Femur (tissue), 1 donor: ENCODE measurements at places on chromosomes 2 and 18.

DNA sequence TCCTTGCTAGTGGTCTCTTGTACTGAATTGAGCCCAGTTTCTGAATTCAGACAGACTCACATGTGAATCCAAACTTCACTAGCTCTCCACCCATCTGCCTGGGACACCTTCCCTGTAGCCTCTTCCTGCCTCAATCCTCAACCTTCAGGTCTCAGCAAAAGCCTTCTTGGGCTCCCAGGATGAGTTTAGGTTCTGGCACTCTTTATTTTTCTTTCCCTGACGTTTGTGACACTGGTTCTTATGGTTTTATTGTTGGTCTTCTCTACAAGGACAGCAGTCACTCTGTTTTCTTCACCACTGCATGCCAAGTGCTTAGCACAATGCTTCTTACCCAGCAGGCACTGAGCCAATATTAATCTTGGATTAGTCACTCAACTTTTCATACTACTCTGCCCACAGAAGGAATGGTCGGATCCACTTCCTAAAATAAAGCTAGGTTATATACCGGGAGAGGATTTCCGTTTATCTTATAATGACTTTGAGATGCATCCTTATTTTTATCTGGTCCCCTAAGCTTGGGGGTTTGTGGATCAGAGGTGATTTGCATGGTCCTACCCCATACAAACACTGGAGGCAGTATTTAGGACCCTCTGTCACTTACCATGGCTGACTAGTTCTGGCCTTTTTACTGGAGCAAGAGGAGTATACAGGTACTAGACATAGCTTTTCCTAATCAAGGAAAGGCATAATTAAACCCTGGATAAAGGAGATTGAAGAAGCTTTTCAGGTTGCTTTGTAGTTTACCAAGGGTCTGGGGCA lies 186.3 kb downstream of the MYCN start:
- no peak for DNase-seq

- DNase-seq: no peak
Measured at GRCh38 chr2:67465623-67466022, 68.5 kb downstream of the ETAA1 start.

GRCh38 chr2:128394007-128394730 lies 75.5 kb upstream of the HS6ST1 start:
- DNase-seq: no peak

DNA sequence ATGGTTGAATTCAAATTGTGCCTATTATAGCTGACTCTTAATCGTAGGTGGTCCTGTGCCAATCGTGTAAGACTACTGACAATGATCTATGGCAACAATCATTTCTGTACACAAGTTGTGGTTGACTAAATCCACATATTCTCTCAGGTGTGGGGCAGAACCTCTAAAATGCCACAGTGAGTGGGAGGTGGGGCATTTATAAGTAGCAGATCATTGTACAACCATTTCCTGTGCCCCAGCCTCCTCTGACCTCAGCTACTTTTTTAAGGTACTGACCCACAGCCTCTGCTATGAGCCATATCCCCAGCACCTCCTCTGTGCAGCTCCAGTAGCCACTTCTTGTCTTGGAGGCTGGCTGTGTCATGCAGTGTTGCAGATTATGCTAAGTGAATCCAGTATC lies 48.6 kb upstream of the RAPH1 start:
- DNase-seq: no peak

DNA sequence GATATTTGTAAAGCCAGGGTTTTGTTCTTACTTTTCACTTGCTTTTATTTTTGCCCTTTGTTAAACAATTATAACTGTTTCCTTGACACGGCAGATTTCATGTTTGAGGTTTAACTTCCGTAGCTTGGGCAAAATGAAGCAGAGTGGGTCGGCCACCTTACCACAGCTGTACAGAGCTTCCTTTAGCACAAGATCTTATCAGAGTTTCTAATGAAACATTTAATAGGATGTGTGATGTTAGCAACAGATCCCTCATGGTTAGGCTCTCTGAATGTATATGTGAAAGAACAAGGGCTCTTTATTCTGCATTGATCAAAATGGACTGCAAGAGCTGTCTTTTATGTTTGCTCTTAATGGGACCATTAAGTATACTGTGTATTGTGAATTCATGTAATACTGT lies 22.3 kb downstream of the RNF125 start:
- no peak for DNase-seq

- no peak for DNase-seq
Measured at GRCh38 chr2:179446476-179447141, 182.0 kb upstream of the SESTD1 start.

DNA sequence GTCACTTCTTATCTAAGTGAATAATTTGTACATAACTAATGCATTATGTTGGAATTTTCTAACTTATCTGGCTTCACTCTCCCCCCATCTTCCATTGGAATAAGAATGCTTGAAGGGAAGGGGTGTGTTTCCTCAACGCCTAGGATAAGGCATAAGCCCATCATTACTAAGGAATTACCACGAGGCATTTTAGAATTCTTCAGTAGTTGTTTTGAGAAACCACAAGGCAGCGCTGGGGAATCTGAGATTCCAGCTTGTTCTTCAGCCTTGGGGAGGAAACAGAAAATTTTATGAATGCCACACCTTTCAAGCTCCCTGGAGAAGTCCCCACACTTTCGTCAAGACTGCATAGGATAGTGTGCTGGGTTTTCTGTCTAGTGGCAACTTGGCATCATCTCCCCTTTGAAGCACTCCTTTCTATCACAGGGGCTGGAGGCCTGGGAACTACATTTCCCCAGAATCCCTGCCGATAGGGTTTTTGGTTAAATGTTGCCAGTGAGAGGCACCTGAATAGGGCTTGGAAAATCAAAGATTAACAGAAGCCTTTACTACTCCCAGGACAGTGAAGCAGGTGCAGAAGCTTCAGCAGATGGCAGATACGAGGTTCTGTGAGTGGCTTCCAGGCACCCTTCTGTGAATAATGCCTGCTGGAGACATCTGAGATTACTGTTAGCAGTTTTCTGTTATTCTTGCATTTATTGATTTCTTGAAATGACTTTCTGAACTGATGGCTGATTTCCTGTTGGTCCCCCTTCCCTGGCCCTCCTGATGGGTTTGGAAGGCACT lies 192.7 kb upstream of the REV1 start:
- DNase-seq: no peak

DNA sequence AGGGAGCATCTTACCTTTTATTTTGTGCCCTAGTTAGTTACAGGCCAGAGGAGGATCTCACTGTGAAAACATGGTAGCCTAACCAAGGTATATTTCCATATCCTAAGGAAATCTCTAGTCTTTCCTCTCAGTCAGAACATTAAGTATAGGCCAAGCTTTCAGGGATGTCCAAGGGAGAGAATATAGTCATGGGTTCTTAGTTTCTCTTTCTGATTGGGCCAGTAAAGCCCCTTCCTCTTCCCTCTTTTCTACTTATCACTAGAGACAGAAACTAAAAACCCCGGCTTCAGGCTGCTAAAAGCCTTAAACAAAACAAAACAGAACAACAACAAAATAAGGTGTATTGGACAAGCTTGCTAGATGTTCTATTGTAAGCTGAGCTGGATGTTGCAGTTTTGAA lies 44.3 kb upstream of the TNFRSF11A start:
- no peak for DNase-seq

DNA sequence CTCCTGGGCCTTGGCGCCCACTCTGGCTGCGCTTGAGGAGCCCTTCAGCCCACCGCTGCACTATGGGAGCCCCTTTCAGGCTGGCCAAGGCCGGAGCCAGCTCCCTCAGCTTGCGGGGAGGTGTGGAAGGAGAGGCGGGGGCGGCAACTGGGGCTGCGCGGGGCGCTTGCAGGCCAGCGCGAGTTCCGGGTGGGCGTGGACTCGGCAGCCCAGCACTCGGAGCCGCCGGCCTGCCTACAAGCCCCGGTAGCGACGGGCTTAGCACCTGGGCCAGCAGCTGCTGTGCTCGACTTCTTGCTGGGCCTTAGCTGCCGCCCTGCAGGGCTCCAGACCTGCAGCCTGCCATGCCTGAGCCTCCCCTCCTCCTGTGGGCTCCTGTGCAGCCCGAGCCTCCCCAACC lies 141.5 kb upstream of the SLC39A10 start:
- DNase-seq: no peak

DNA sequence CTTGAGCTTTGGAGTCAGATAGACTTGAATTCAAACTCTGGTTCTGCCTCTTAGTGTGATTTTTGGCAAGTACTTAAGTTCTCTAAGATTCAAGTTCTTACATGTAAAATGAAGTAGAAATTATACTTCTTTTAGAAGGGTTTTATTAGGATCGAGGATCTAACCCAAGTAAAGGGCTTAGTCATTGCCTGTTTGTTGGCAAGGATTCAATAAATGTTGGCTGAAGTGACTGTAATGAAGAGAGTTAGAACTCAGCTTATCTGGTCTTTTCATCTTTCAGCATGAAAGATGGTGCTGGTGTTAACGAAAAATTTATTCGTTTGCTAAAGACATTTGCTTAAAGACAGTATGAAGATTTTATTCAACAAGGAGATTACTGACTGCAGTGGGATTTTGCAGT lies 315.9 kb upstream of the THUMPD2 start:
- no peak for DNase-seq

DNA sequence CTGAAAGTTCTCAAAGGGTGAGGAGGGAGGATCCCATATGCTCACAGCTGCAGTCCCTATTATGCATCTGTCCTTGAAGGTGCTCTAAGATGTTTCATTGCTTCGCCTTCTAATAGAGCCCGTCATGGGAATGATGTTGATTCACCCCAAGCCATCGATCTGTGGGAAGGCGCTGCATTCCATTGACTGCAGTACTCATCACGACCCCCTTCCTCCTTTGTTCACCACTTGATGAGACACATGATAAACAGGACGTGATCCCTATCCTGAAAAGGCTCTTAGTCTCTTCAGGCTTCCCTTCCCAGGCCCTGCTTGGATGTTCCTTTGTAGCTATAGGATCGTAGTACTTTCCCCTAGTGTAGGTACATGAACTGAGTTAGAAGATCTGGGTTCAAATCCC lies 181.8 kb downstream of the AGPS start:
- DNase-seq: no peak

GRCh38 chr2:16141641-16141921 lies 201.2 kb downstream of the MYCN start:
- no peak for DNase-seq

DNA sequence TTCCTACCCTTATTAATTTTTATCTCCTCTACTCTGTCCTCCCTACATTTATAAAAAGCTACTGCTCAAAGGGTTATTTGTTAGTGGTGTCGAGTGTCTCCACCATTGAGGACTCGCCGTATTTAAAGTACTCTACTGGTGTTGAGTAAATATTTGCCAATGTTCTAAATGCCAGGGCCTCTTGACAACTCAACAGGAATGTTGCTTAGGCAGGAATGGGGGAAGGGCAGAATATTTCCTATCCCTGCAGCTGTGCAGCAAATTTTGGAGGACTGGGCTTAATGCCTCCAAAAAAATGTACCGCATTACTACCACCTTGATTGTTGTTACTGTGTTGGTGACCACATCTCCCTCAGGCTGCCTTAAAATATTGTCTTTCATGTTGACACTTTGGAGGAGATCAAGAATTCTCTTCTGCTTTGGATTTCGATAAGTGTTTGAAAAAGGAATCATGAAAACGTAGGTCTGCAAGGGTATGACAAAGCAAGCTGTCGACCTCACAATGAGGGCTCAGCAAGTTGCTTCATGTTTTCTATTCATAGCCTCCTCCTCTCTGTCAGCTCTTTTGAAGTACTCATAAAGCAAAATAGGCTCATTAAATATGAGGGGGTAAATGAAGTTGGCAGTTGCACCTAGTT lies 84.3 kb downstream of the EFEMP1 start:
- DNase-seq: no peak

DNA sequence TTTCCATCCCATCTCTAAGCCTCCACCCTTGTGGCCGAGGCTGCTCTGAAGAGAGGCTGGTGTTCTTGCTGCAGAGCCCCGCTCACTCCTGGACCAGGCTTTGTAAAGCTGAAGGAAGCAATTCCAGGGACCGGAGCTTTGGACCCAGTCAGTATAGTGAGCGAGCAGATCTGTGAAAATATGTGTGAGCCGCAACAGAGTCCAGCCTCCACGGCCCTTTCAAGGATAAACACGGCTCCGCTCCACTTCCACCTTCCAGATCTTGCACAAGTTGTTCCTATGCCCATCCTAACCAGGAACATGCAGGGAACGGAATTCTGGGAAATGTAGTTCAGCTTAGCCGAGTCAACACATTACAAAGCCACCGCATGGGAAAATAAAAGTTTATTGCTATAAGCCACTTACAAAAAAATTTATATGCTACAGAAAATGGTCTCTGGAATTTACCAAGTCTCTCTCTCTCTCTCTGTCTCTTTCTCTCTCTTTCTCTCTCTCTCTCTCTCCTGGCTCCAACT lies 151.7 kb upstream of the ZNF521 start:
- DNase-seq: peak; percentile 81
